RWPE1 (cell line): ENCODE measurements at places on chromosomes 4 and X.
A peak's percentile ranks its signal among the peaks of the same experiment; 100 is the strongest.

GRCh38 chrX:1657367-1658070 is 42.7 kb downstream of the ASMT start:
- DNase-seq = peak; percentile 8

DNA sequence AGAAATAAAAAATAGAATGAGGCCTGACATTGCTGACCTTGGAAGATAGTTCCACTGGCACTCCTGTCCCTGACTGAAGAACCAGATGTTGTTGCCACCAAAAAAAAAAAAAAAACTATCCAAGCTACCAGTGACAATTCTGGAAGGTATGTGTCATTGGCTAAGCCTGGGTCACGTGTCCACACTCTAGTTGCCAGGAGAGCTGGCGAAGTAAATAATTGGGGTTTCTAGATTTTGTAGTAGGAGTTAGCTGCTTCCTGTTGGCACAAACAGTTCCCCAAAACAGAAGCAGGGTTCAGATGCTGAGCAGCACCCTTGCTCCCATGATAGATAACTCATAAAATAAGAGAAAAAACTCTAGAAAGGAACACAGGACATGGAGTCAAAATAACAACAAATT is 20.5 kb downstream of the MND1 start:
- DNase-seq = no peak

DNA sequence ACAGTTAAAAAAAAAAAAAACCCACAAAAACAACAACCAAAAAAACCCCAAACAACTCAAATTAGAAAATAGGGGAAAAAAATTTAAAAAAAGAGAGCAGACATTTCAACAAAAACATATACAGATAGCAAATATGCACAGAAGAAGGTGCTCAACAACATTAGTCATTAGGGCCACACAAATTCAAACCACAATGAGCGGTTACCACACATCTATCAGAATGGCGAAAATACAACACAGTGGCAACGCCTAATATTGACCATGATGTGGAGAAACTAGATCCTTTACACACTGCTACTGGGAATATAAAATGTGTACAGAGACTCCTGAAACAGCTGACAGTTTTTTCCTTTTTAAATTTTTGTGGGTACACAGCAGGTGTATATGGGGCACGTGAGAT is 19.4 kb downstream of the LYAR start:
- DNase-seq = no peak

DNA sequence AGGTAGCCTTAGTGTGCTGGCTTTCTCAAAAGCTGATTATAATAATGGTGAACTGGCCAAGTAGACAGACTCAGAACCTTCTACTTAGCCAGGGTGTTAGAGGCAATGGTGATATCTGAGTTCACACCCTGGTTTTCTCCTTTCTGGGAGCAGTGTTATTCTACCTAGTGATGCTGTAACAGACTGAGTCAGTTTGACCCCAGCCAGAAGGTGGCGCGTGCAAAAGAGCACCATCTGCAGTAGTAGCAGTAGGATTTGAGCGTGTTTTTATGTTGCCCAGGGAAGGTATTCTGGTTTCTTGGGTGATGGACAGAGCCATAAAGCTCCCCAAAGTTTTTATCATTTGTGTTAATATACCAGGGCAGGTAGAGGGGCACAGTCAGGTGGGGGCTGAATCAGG is 143.8 kb upstream of the CPXCR1 start:
- no peak for DNase-seq

DNA sequence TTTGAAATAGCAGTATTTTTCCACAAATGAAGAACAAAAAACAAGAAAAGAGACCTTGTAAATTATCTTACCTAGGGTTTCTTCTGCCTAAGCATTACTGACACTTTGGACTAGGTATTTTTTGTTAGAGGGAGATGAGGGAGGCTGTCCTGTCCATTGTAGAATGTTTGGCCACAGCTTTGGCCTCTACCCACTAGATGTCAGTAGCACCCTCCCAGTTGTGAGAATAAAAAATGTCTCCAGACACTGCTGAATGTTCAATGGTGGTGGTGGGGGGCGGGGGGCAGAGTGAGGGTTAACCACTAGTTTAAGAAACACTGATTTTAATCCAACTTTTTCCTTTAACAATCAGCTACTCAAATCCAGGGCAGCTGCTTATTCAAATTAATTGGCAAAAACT is 25.8 kb downstream of the OTUD4 start:
- no peak for DNase-seq
